ENCODE measurements at places on chromosomes 16 and 17.

DNA sequence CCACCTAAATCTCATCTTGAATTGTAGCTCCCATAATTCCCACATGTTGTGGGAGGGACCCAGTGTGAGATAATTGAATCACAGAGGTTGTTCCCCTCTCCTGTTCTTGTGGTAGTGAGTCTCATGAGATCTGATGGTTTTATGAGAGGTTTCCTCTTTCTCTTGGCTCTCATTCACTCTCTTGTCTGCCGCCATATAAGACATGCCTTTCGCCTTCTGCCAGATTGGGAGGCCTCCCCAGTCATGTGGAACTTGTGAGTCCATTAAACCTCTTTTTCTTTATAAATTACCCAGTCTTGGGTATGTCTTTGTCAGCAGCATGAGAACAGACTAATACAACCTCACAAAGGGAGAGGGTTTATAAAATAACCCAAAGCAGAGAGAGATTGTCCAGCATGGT lies 367.4 kb downstream of the SNX29 start:
- no peak for DNase-seq

- no peak for DNase-seq
These were observed 197.0 kb downstream of the IRF8 start for GRCh38 chr16:86095906-86096485.

GRCh38 chr17:49980703-49981197 lies 11.8 kb downstream of the DLX4 start:
- no peak for DNase-seq

GRCh38 chr17:72560303-72561247 lies 439.8 kb downstream of the SOX9 start:
- peak; percentile 43 for DNase-seq

DNA sequence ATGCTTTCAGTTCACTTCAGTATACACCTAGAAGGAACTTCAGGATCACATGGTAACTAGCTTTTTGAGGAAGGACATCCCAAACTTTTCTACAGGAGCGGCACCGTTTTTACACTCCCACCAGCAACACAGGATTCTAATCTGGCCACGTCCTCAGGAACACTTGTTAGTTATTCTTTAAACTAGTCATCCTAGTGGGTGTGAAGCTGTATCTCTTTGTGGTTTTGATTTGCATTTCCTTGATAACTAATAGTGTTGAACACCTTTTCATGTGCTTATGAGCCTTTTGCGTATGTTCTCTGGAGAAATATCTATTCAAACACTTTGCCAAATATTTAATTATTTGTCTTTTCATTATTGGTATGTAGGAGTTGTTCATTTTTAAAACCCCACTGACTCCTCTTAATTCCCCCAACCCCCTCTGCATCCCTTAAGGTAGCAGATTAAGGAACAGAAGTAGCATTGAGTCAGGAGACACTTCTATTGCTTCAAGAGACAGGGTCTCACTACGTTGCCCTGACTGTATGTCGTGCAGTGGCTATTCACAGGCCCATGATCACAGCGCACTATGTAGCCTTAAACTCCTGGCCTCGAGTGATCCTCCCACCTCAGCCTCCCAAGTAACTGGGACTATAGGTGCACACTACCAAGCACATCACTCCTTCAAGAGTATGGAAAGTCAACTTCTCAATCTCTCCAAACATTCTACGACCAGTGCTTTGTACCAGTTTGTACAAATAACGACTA lies 25.4 kb downstream of the YWHAE start:
- peak; percentile 21 for DNase-seq

GRCh38 chr17:61789872-61790271 lies 73.5 kb downstream of the BRIP1 start:
- no peak for DNase-seq

DNA sequence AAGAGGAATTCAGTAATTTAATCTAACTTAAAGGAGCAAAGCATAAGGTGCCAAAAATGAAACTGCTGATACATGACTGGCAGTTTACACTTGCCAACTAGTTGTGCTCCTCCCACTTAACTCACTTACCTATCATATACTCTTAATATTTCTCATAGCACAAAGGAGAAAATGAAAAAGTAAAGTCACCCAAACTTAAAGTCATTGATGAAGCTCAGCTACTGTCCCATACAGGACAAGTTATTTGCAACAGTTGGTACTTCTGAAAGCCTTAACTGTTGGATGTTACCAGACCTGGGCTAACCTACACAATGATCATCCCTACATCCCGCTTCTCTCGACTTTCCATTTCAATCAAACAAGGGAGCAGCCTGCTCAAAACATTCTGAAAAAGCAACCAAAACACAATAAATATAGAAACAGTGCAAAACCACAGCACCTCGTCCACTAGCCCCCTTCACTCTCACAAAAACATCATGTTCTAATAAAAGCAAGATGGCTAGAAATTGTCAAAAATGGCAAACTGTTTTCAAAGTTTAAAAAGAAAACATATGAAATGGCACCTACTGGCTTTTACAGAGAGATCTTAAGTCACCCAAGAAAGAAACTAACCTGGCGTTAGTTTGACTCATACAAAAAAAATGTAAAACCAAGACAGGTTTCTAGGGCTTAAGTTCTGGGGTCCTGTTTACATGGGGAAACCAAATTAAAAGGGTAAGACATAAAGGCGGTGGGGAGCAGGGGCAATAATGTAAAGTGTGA lies 868 bp downstream of the MED13 start:
- DNase-seq = peak; percentile 33

- no peak for DNase-seq
These were observed 1.7 kb upstream of the ITPRIPL2 start for GRCh38 chr16:19112099-19112407.

DNA sequence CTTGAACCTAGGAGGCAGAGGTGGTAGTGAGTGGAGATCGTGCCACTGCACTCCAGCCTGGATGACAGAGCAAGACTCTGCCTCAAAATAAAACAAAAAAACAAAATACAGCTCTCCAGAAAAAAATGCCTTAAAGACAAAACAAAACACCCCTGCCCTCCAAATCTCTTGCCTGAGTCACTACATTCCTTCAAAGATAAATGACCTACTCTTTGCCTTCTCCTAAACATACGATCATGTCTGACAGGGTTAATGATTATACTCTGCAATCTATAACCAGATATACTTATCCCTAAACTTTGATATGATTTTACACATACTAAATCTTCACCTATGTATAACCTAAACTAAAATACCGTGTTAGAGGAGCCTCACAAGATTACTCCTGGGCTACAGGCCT lies 1.4 kb upstream of the SETD6 start:
- no peak for DNase-seq

DNA sequence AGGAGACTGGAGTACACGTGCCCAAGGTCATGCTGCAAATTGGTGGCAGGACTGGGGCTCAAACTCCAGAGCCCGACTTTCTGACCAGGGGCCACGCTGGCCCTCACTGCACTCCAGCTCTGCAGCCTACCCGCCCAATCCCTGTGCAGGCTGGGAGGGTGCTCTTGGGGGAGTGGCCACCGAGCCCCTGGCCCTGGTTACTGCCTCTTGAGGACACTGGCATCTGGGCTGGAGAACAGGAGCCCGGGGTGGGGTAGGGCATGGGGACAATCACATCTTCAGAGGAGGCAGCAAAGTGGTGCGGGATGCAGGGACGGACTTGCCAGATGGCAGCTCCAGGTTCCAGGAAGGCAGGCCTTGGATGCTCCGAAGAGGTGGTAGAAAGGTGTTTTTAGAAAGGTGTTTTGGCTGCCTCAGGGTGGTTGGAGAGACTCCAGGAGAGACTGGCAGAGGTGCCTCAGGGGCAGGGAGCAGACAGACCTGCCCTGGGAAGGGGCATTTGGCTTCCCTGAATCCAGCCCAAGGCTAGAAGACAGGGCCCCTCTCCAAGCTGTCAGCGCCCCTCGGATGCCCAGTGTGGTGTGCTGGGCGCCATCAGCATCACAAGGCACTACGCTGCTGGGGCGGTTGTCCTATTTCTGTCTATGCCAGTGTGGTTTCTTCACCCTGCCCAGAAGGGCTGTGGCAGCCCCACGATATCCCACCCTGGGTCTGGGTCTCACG lies 220.6 kb downstream of the NTN1 start:
- no peak for DNase-seq

GRCh38 chr17:82388922-82389283 lies 17.3 kb downstream of the UTS2R start:
- DNase-seq = no peak

- no peak for DNase-seq
These were observed 20.0 kb downstream of the PLCG2 start for GRCh38 chr16:81799138-81799504.

DNA sequence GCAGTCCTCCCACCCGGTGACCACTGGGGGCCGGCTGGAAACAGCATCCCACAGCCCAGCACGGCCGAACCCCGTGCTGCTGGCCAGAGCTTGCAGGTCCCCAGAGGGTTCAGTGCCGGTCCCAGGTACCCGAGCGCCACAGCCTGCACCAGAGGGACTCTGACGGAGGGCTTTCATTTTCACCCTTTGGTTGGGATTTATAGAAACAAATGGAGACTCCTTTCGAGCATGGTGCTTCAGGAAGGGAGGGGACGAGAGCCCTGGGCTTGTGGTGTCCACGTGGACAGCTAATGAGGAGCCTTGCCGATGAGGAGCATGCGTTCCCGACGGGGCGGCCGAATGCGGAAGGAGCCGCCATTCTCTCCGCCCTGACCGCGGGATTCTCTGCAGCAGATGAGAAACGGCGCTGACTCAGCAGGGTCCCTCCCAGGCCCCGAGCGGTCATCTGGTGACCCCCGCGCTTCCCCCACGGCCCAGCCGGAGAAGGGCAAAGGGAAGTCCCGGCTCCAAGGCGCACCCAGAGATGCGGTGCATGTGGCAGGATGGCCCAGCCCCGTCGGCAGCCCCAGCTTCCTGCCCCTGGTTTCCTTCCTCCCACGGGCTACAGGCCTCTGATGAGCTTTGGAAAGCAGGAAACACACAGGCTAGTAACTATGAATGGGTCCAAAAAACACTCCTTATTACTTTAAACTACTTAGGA lies 9.8 kb downstream of the SLC38A10 start:
- DNase-seq = peak; percentile 56

GRCh38 chr16:23187341-23187740 lies 4.8 kb downstream of the SCNN1G start:
- no peak for DNase-seq

- DNase-seq = no peak
These were observed 12.4 kb upstream of the TEX19 start for GRCh38 chr17:82346342-82347300.

DNA sequence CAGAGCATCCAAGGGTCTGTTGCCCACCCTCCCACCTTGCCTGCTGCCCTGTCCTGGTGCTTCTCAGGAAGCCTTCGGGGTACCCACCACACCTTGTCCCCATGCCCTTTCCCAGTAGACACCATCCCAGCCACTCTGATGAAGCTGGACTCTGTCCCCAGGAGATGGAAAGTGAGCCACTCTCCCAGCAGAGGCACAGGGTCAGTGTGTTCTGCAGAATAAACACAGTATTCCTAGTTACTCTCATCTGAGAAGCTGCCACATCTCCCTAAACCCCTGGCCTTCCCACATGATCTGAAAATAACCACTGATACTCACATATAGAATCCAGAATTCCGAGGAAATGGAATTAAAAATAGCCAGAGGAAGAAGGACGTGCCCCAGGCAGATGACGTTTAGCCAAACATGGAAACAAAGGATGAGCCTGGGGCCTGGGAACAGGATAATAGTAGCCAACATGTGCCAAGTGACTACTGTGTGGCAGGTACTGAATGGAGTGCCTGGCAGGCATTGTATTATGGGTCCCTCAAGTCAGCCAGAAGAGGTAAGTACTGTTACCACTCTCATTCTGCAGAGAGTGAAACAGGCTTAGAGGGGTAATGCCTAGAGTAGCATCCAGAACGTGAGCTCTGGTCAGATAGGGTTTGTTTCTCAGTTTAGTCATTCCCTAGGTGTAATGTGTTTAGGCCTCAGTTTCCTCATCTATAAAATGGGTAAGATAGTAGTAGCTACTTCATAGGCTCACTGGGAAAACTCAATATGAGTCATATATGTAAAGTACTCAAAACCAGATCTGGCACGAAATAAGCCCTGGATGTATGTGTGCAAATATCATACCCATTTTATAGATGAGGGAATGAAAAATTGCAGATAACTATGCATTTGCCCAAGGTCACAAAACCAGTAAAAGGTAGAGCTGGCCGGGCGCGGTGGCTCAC lies 20.8 kb upstream of the PEMT start:
- no peak for DNase-seq

GRCh38 chr16:86428729-86429517 lies 81.4 kb upstream of the FOXF1 start:
- DNase-seq = no peak

- DNase-seq = peak; percentile 11
These were observed 168.5 kb downstream of the XYLT1 start for GRCh38 chr16:17302214-17302613.

DNA sequence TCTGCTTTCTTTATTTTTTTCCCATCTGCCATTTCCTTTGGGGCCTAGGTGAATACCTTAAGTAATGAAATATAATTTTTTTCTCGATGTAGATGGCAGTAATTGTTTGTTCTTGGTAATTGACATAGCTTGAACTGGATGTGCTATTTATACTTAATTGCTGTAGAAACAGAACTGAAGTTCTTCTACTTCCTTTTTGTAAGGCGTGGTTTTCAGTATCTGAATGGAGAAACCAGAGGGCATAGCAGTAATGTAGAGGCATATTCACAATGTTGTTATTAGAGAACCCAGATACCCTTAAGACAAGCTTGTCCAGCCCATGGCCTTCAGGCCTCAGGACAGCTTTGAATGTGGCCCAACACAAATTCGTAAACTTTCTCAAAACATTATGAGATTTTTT lies 16.4 kb downstream of the ATP6V0A1 start:
- no peak for DNase-seq

DNA sequence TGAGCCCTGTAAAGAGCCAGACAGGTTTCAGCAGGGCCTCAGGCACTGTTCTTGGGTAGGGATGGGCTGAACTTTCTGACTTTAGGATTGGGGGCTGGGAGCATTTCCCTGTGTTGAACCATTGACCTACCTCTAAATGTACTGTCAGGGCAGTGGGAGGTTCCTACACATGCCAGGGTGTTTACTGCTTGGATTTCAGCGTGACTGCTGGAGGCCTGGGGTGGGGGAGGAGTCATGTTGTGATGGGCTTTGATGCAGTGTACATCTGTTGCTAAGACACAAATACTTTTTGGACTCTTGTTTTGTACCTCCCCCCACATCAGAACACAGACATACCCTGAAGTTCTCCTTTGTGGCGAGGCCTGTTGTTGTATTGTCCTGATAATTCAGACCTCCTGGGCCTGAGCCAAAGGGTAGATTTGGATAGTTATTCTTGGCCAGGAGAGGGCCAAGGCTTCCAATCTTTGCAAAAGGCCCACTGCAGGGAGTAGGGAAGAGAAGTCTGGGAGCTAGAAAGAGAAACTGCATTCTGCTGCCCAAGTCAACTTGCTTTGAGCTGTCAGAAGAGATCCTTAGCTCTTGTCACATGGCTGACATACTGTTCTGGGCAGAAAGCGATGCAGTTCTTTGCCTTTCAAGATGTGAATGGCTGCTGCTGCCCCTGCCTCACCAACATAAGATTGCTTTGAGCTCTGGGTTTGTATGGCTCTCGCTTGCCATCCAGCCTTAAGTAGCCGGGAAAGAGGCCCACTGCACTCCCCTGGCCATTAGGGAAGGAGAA lies 3.7 kb downstream of the NFE2L1 start:
- DNase-seq = no peak

DNA sequence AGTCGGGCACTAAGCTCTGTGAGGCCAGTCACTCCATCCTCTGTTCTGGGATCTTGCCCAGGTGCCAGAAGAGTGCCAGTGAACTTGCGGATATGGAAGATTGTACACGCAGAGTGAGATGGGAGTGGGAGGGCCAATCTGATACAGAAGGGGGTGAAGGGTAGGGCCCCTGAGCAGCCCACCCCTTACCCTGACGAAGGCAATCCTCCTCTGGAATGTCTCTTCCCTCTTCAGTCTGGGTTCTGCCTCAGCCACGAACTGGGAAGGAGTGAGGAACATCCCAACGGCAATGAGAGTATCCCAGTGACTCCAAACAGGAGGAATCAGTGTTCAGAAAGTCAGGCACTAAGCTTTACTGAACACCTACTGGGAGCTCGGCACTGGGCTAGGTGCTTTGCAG lies 11.9 kb upstream of the PIK3R6 start:
- no peak for DNase-seq
